ENCODE measurements at places on chromosomes 1 and 21. TPM values are rescaled to one million over a fixed set of nuclear protein-coding genes. Genes with fewer than 3 reads are reported as not detected.
A peak's percentile ranks its signal among the peaks of the same experiment; 100 is the strongest.

DNA sequence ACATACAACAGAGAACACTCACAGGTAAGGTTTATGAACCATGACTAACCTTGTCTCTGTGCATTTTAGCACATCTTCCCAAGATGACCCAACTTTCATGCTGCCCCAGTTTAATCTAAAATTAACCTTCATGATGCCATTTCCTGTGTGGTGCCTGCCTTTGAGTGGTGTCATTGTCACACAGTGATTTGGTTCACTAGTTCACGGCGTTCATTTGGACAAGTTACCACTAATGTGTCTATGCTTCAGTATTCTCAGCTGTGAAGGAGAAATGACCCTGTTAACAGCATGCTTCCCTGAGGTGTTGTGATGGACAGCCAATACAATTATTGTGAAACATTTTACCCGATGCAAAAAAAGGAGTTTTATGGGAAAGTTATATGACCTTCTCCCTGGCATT, 693.1 kb downstream of the RWDD3 start:
- no peak for DNase-seq

GRCh38 chr1:234435620-234436019, 43.4 kb downstream of the TARBP1 start:
- no peak for DNase-seq

Gene LIN28A
- total RNA-seq, result not detected

GRCh38 chr1:222334026-222334680, 213.8 kb downstream of the HHIPL2 start:
- DNase-seq, result no peak

Gene AUNIP
- total RNA-seq, result not detected

DNA sequence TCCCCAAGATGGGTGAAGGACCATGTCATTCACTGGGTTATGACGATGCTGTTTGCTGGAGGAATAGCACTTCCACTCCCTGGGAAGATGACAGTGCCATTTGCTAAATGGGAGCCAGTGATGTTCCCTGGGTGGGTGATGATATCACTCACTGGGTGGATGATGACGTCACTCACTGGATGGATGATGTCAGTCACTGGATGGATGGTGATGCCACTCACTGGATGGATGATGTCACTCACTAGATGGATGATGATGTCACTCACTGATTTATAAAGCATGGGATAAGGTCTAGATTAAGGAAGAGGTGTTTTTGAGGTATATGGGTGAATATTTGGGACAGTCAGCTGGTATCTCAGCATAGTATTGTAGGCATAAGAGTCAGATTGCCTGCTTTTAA, 457.2 kb downstream of the AJAP1 start:
- no peak for DNase-seq

DNA sequence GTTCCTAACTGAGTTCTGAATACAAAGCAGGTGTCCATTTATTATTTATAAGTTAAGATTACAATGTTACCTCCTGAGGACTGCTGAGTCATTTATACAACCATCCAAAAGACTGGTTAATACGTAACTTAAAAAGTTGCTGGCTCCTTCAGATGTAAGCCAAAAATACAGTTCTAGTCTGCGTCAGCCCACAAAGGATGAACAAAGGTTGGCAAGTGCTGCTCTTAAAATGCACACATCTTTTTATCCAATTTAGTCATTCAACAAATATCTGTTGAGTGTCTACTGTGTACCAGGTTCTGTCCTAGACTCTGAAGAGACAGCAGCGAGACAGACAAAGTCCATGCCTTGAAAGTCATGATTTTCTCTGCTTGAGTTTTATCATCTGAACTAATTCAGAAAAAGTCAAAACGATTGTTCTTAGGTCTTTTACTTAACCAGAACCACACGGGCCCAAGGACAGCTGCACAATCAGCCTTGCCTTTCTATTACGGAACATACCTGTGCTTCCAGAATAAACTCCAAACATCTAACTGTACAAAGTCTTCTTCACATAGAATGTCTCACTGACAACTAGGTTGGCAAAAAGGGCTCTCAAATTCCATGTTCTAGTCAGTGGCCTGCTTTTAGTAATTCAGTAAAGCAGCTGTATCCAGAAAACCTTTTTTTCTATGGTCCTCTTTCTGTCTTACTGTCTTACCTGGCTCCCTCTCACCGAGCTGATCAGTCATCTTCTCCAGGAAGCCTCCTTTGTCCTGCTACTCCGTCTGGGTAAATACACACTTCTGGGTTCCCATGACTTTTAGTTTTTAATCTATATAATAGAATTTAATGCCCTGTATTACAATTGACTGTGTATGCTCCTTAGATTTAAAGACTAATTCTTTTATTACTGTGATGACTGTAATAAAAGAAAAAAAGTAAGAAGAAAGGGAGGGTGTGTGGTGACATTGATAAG, 15.5 kb upstream of the CNN3 start:
- DNase-seq, result no peak

Gene HYI
- total RNA-seq, result 21.7 TPM

DNA sequence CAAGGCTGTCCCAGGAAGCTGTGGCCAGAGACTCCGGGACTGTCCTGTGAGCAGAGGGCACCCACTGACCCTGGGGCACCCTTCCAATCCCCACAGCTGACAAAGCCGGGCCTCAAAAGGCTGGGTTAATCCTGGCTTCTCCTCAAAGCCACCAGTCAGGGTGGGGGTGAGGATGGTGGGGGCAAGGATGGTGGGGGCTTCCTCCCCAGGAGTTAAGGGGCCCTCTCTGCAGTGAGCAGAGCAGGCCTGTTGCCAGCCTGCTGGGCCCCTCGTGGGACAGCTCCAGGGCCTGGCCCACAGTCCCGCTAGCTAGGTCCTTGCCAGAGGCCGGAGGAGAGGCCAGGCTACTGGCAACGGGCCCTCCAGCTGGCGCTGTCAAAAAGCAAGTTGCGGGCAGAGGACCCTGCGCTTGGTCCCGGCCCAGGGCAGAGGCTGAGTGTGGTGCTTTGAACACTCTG, 37.9 kb upstream of the CCDC27 start:
- peak; percentile 68 for DNase-seq

Gene OR2L2
- total RNA-seq, result not detected

Gene BSND
- total RNA-seq, result not detected

Gene PRRX1
- total RNA-seq, result 107 TPM

Gene S100A2
- 1.5 TPM for total RNA-seq

- no peak for DNase-seq
Observed at GRCh38 chr1:227214207-227214606, 104.1 kb downstream of the CDC42BPA start.

DNA sequence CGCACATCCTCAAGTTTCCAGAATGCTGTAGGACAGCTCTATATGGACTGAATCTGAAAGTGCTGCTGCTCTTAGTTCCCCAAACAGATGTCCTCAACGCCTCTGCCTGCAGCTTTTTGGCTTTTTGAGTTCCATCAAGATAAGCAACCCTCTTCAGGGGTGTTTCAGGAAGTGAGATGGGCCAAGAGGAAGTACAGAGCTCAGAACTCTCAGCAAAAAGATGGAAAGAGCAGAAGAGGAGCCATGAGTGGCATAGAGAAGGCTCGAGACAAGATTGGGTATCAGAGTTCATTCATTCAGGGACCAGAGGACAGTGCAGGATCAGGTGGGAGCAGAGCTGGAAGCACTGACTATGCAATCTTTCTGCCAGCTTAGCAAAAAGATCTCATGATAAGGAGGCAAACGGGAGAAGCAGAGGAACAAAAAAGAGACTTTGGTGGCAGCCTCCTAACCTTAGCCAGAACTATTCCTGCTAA, at the start of the genes ADORA3 and TMIGD3:
Gene ADORA3 (minus strand): TSS at position 49 of the 476 bp plus-strand sequence. CDS start 279 bp downstream, outside the sequence.
Gene TMIGD3 (minus strand): TSS at position 49 of the 476 bp plus-strand sequence. CDS start 279 bp downstream, outside the sequence.
- DNase-seq, result no peak

DNA sequence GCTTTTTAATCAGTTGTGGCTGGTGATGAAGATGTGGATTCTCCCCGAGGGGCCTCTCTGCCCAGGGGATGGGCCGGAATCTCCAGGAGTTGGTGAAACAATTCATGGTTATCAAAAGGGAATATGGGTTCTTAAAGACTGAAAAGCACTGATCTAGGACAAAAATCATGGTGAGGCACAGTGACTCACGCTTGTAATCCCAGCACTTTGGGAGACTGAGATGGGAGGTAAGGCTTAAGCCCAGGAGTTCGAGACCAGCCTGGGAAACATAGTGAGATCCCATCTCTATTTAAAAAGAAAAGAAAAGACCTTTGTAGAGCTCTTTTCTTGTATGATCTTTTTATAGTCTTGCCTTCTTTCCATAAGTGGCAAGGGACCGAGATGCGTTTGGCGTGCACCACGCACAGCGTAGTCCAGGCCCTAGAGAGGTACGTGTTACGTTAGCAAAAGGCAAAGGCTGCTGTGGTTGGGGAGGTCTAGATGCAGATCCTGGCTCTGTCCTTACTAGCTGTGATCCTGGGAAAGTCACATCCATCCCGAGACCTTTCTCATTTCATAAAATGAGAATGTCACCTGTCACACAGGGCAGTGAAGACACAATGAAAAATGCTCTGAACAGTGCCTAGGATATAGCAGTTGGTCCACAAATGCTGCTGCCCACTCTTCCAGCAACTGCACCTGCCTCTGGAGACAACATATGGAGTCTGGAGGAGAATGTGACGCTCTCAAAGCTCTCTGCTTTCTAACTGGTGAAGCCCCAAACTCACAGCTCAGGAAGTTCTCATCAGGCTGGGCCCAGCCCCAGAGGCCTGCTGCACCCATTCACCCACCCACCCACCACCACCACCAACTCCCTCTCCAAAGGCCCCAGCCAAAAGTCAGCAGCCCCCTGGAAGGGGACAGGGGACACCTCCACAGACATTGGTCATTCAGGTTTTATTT, 54.8 kb downstream of the KIF21B start:
- no peak for DNase-seq

Gene KCNK2
- not detected for total RNA-seq

Gene TRIM58
- total RNA-seq, result 0.28 TPM

Gene SPRR4
- not detected for total RNA-seq

DNA sequence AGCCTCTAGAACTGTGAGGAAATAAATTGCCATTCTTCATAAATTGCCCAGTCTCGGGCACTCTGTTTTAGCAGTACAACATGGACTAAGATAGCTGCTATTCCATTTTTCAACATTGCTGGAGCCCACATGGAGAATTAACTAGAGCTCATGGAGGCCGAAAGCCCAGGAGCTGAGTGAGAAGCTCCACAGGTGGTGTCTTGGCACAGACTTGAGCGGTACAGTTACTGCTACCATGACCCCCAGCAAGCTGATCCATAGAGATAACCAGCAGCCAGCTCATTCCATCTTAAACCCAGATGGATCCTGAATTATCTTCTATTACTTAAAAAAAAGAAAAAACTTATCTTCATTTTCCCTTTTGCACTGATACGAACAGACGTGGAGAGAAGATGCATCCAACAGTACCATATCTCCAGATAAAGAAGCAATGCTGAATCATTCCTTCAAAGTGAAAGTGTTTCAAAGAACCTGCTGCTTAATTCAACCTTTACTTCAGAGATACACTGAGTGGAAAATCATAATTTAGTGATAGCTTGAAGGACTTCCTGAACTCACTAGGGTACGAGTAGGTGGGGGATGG, 115.1 kb downstream of the SETD4 start:
- DNase-seq, result no peak

DNA sequence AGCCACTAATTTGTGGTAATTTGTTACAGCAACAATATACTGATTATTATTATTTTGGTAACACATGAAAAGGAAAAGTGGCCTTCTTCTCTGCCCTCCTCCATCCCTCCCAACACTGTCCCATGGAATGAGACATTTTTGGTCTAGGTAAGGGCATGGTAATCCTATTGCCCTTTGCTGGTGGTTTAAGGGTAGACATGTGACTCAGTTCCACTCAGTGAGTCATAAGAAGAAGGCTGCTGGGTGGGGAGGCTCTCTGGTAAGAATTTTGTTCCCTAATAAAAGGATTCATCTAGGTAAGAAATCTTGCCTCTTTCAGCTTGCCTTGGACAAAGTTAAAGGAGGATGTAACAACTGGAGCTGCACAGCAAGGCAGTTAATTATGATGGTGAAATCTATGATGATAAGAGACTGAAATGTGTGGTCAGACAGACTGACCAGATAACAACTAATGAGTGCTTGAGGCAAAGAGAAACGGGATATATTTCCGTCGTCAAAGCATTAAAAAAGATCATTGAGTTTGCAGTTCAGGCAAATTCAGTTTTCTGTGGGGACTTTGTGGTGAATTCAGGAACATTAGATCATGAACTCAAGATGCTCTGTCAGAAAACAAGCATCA, 232.0 kb upstream of the KCNK2 start:
- no peak for DNase-seq

Measured in heart right ventricle (tissue), 16 donors.